ENCODE measurements at places on chromosomes 7 and 10.

GRCh38 chr10:14151571-14151970, 179.2 kb downstream of the FRMD4A start:
- DNase-seq = no peak

DNA sequence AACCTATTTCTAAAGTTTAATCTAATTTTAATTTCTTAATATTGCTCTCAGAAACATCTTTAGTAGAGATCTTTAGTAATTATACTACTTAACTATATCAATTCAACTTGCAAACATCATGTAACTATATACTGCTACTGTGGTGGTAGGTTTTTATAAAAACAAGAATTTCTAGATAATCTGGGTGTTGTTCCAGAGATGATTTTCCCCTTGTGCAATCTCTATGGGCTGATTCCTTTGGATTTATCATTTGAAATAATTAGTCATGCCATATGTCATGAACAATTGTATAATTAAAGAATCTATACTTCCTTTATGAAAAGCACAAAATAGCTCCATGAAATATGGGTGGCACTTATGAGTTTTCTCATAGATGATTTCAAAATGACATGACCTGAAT, 23.9 kb upstream of the CDK13 start:
- DNase-seq = no peak

GRCh38 chr10:10551596-10552301, 465.9 kb upstream of the CELF2 start:
- DNase-seq = no peak

DNA sequence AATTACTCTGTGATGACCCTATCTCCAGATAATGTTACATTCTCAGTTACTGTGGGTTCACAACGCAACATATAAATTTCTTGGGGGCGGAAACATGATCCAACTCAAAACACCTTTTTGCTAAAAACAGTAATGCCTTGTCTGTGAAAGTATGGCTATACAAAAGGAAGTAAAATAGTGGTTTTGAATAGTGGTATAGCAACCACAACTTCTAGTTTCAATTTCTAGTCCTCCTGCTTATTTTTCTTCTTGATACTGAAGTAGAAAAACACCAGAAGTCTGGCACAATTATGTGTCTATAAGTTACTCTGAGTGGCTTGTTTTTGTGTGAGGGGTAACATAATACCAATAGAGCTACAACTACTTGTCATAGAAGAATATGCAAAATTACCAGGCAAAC, 21.5 kb upstream of the ZNF800 start:
- no peak for DNase-seq

DNA sequence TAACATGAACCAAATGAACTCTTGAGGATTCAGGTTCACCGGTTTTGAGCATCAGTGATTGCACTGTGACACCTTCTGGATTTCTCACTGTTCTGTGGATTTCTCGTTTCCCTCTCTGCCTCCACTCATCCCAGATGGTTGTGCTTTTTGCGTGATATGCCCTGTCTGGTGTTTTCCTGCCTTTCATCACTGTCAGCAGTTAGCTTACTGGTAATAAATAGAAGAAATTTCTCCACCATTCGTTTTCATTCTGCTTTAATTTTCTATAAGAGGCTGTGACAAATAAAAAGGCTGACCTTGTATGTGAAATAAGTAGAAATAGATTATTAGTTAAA, 16.2 kb downstream of the BPGM start:
- DNase-seq = no peak

DNA sequence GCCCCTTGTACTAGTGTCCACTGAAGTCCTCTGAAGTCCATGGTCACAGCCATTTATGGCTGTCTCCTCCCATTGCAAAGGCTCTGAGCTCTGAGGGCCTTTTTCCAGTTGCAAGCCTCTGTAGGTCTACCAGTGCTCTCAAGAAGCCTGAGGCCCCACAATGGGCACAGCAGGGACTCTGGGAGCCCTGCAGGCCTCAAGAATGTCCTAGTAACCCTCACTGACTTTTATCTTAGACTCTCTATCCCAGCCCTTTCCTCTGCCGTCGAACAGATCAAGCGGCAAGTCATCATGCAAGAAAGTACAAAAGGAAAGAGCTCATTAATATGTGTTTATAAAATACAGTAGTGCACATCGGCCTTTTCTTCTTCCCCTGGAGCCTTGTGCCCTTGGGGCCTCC, 23.4 kb downstream of the VWA2 start:
- no peak for DNase-seq

GRCh38 chr10:128854963-128855362, 612.1 kb upstream of the MGMT start:
- DNase-seq = no peak

DNA sequence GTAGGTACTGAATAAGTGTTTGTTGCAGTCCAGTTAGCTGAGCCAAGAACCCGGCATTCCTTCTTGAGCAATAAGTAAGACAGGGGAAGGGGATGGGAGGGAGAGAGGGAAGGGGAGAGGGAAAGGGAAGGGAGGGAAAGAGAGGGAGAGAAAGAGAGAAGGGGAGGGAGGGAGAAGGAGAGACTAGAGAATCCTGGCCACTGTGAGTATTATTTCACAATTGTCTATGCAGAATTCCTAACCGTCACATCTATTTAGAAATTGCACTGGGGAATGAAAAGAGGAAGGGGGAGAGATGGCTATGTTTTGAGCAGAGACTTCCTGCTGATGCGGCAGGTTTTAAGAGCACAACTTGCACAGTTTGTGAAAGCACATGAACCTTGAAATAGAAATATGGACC, 251.4 kb upstream of the ZMIZ1 start:
- no peak for DNase-seq

- DNase-seq = no peak
Observed at GRCh38 chr10:95466436-95466835, 94.7 kb downstream of the SORBS1 start.

- DNase-seq = no peak
Observed at GRCh38 chr7:112192236-112193154, 13.7 kb downstream of the DOCK4 start.

- no peak for DNase-seq
Observed at GRCh38 chr10:129541200-129541599, 74.2 kb downstream of the MGMT start.

DNA sequence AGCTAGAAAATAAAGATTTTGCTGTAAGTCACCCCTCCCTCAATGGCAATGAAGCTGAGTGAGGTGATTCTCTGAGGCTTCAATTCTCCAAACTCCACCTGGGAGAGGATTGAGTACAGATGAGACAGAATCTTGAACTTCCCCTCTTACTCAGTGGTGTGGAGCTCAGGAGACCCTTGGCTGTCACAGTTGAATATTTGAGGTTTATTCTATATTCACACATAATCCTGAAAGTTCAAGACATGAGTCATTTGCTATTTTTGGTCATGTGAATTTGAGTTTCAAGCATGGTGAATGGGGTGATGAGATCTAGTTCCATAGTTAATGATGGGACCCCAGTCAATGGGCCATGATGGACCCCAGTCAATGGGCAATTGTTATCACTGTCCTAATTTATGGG, 13.9 kb upstream of the TECTB start:
- DNase-seq = no peak

DNA sequence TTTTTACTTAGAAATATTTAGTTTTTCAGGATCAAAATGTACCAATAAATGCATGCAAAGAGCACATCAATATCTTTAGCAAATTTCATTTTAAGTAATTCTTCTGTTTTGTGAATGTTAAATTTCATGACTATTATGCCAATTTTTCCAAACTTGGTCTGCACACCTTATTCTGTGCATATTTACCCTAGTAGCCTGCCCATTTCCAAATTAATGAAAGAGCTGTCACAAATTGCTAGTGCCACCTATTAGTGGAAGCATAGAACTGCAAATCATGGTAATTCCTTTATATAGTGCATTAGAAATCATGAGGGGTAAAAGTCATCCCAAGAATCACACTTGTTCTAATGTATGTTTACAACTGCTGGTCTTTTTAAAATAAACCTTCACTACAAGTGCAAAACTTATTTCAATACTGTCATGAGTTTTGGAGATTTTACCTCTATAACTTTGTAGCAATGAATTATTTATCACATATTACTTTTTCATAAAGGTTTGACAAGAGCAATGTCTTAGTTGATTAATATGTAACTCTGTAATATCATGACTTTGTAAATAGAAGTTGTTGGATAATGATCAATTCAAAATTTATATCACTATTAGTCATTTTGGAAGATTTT, 5.7 kb downstream of the SEMA3A start:
- DNase-seq = no peak

DNA sequence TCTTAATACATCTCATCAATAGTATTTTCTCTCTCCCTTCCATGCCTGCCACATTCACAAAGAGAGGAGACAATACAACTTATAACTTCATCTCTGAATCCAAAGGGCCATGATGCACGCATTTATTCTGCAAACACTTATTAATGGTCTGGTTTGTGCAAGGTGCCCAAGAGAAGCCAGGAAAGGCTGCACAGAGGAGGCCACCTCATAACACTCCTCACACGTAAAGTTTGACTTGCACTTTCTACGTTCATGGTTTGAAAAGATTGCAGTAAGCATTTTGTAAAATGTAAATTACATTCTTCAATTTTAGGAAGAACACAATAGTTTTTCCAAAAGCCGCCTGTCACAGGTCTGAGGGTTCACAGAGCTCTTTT, 1.2 kb upstream of the PALS2 start:
- DNase-seq = no peak

DNA sequence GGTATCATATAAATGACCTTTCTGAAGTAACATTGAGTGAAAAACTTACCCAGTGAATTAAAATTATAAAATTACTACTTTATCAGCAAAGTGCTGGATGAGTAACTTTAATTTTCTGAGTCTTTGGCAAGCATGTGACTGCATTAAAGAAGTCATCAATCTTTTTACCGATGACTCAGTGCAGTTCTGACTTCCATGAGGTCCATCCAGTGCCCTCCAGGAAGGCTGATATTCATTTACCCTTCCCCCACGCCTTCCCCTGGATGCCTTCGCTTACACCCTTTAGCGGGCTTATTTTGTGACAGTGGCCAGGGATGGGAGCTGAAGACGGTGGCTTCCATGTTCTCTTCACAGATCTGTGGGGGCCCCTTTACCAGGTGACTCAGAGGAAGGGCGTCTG, 572.9 kb upstream of the PFKP start:
- no peak for DNase-seq

DNA sequence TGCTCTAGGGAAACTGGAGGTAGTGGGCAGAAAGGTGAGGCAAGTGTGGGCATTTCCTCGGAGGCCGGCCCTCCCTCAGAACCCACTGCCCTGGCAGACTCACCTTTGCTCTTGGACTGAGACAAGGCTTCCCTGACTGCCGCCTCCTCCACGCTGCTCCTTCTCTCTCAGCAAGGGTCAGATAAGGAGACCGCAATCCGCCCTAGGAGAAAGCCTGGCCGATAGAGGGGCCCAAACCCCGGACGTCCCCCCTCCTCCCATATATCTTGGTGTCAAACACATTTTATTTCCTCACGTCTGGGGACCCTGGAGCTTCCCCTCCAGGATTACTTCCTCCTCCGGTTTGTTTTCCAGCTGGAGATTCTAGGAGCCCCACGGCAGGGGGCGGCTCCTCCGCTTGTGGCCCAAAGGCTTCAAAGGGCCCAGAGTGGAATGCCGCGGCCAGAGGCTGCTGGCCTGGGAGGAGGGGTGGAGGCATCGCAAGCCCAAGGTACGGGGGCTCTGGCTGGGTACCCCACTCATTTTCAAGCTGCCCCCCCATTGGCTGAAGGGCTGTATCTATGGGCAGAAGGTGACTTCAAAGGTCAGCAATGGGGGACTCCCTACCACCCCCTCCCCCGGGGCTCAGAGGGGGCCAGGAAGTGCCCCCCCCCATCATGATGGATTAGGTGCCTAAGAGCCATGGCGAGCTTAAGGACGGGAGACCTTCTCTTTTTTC, 31.7 kb upstream of the LBX1 start:
- no peak for DNase-seq

- DNase-seq = peak; percentile 29
Observed at GRCh38 chr10:71396084-71396710, 523 bp upstream of the CDH23 start.

DNA sequence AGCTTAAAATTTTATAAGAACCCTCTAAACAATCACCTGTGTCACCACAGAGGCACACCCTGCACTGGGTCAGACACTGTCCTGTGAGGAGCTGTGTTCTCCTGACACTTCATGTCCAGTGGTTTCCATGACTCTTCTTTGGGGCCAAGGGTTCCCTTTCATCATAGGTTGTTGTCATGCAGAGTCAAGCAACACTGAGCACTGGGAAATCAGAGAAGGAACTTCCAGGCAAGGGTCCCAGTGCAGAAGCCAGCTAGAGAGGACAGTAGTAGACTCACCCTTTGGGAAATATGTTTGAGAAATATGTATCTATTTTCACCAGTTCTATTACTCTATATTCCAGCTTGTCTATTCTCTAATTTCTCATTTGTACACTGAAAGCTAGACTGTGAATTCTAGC, 56.4 kb upstream of the PRSS58 start:
- DNase-seq = no peak

DNA sequence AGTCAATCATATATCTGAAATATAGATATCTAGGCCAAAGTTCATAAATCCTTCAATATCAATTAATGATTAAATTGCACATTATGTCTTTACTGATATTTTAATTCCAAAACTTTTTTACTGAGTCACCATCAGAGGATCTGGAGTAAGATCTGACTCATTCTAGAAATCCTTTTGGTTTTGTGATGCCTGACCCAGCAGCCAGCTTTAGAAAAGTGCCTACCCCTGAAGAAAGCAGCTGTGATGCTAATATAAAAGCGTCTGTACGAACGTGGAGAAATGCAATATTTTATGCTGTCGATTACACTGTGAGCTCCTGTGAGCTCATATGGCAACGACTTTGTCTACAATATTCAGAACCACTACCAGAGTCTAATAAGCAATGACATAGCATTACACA, 142.5 kb upstream of the LRRTM3 start:
- DNase-seq = no peak

DNA sequence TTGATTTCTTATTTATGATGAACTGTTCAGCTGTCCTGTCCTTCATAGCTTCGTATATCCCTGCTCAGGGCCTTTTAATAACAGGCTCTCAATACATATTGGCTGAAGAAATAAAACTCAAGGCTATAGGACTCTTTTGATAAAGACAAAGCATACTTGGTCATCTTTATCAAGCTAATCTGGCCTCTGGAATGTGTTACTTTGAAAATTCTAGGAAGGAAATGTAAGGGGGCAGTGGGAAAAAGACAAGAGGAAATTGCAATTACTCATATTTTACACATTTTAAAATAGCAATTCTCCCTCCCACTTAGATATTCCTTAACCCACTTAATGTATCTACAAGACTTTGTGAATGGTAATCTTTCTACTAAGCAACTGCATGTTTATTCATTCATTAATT, 94.3 kb downstream of the OSBPL3 start:
- DNase-seq = no peak

GRCh38 chr7:73891178-73891885, 30.4 kb downstream of the TMEM270 start:
- no peak for DNase-seq

DNA sequence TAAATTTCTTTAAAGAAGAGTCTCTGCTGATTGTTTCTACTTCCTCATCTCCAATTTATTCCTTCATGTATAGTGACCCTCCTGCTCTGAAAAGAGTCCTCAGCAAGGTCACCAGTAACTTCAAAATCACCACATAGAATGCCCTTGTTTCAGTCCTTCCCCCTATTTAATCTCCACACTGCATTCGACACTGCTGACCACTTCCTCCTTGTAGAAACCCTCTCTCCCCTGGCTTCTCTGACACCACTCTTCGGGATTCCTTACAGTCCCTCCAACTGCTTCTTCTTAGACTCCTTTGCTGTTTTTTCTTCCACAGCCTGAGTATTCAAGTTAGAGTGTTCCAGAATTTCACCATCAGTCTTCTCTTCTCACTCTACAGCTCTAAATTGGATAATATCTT, 89.5 kb downstream of the VPS41 start:
- no peak for DNase-seq
